Renal pelvis (tissue), 12 donors: ENCODE measurements at places on chromosomes 7 and 10.

DNA sequence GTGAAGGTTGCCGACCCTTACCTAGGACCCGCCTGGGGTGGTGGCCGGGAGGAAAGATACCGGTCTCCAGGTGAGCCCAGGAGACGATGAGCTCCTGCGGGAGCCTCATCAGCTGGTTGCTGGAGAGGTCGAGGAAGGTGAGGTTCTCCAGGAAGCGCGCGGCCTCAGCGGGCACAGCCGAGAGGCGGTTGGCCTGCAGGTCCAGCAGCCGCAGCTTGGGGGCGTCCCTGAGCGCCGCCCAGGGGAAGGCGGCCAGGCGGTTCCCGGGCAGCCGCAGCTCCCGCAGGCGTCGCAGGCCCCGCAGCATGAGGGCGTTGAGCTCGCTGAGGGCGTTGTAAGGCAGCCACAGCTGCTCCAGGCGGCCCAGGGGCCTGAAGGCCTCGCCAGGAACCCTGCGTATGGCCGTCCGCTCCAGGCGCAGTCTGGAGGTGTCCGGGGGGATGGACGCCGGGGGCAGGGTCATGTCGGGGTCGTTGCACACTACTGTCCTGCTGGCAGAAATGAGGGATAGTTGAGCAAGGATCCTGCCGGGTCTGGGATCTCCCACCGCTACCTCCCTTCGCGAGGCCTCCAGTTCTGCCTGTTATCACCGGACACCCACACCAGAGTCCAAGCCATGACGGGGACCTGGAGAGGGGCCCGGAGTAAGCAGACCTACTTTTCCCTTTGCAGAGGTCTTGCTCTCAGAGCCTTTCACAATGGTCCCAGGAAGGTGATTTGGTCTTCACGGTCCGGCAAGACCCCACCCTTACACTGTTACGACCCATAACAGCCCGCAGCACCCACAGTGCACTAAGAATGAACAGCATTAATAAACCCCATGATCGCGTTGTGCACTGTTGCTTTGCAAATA lies 3.9 kb downstream of the LRIT1 start:
- DNase-seq = no peak

DNA sequence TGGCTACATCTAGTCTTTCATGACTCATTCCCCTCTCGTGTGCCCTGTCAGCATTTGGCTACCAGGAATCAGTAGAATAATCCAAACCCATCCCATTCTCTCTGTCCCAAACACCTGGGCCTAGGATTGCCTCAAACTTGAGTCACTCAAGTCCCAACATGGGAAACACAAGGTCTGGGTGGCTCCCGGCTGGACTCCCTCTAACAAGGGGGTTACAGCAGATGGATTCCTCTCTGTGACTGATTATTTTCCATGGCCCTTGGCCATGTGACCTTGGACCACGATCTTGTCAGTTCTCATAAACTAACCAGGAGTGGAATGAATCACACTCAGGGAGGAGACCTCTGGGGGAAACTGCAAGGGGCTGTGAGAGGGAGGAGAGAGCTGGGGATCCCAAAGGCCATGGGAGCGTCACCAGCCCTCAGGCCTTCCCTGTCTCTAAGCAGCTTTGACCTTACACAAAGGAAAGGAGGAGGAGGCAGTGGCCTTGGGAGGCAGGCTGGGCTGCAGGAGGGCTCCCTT lies 533.1 kb downstream of the KCNMA1 start:
- peak; percentile 72 for DNase-seq

DNA sequence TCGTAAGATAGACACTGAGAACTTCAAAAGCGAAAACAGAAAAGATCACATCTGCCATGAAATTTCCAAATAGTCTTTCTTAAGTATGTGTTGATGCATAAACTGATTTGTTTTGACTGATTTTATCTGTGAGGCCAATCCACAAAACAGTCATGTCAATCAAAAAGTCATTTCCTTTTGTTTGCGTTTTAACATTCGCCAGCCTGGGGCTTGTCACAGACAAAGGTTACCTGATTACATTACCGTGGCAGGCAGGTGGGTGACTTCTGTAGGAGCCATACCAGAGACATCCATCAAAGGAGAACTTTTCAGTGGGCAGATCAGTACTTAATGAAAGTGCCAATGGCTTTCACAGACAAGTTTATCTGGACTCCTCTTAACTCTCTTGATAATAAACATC lies 45.5 kb upstream of the BET1 start:
- DNase-seq = no peak

DNA sequence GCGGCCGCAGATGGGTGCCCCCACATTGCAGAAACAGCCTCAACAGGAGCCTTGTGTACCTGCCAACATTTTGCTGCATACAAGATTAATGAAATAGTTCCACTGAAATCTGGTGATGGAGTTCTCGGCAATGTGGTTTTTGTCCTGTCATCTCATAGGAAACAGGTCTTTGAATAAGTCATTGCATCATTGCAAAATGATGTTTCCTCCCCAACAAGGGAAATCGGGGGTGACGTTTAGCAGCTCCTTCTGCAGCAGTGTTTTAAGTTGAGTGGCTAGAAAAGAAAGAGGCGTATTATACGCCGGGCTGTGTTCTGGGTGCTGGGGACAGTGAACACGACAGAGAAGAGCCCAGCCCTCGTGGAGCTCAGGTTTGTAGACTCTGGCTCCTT lies 177.0 kb downstream of the PRKAG2 start:
- no peak for DNase-seq

DNA sequence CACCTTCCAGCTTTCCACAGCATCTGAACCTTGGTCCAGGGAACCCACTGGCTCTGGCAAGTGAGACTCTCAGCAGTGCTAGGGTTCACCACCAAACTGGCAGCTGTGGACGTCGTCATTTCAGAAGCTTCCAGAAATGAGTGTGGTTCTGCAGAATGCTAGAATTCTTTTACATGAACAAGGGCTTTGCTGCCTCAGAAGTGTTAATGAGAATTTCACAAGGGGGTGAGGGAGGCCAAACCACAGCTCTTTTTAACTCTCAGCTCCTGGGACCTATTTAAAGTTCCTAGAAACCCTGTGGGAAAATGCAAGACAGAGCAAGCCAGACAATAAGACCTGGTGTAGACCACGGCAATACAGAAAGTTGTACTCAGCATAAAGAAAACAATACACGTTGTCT lies 129.3 kb upstream of the BET1 start:
- DNase-seq = no peak

GRCh38 chr7:27210441-27211083 lies 10.7 kb upstream of the HOXA13 start:
- DNase-seq = no peak

- no peak for DNase-seq
These were observed 708.7 kb downstream of the PARD3 start for GRCh38 chr10:34106356-34106885.

- DNase-seq = peak; percentile 69
These were observed 50.4 kb downstream of the CPEB3 start for GRCh38 chr10:92240289-92241157.

DNA sequence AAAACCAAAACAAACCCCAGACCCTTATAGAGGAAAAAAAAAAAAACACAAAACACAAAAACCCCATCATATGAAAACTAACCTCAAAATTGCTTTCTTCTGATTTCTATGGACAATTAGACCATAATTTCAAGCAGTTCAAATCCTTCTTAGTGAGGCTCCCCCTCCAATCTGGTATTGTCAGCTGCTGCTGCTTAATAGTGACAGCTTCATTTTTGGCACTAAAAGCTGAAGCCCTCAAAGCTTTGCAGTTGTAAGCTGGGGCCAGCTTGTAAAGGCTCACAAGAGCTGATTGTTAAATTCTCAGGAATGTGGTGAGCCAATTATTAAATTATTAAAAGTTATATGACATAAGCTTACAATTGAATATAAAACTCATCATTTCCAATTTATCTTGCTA lies 21.9 kb downstream of the ATXN7L1 start:
- no peak for DNase-seq

DNA sequence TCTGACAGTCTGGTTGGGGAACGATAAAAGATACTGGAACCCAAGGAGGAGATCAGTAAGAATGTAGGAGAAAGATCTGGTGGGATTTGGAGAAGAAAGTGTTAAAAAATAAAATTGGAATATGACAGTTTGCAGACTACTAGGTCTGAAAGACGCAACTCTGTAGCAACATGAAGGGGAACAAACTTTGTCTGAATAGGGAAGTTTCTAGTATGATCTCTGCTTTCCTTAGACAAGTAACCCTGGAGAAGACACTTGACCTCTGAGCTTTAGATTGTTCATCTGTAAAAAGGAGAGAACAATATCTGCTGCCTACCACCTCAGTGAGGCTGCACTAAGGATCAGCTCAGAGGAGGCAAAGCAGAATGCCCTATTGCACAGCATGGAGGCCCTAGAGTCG lies 3.0 kb upstream of the PRSS1 start:
- DNase-seq = no peak

DNA sequence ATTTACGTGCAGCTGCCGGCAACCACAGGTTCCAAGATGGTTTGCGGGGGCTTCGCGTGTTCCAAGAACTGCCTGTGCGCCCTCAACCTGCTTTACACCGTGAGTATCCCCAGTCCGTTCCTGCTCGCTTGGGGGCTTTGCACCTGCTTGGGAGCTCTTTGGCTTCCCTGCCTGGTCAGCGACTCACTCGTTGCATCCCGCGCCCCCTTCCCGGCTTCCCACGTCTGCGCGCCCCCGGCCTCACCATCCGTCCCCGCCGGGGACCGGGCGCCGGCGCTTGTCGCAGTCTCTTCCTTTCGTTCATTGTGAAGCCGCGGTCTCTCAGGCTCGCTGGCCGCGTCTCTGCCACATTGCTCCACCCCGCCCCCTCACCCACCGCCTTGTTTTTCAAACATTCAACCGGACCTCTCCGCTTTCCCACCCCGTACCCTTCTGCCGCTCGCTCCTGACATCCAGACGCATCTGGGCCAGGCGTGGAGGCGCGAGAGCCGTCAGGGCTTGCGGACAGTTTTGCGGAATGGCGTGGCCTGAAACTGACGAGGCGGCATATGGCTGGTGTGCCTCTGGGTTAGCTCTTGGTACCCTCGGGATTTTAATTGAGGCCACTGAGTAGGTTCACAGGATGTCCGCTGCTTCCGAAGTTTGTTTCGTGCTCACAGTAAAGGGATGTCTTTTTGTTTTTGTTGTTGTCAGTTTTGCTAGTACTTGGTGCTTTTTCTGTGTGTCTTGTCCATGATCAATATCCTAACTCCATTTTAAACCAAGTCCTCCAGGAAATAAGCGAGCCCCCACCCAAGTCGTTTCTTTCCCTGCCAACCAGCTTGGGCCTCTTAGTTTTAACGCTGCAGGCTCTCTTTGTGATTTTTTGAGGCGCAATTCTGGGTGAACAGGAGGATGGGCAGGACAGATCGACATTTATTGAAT lies 639 bp downstream of the TSPAN13 start:
- peak; percentile 34 for DNase-seq

DNA sequence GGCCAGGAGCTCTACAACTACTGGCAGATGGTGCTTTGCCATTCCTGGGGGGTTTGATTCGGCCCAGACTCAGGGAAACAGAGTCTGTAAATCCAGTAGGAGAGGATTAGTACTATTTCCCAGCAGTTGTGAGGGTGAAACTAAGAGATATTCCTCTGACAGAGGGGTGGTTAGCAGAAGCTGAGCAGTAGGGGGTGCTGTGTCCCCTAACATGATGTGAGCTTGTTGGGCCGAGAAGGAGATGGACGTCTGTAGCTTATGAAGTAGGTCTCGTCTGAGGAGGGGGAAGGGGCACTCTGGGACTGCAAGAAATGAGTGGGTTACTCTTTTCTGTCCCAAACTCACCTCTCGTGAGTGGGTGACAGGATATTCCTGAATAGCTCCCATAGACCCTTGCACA lies 179.2 kb upstream of the MBL2 start:
- peak; percentile 66 for DNase-seq
